ENCODE measurements at places on chromosomes 1 and 21. TPM values are rescaled to one million over a fixed set of nuclear protein-coding genes. Genes with fewer than 3 reads are reported as not detected.

SCNM1 gene
- 52.8 TPM for total RNA-seq

EXTL2 gene
- 7.7 TPM for total RNA-seq

PTBP2 gene
- 6.0 TPM for total RNA-seq

PRRX1 gene
- 0.02 TPM for total RNA-seq

CD53 gene
- not detected for total RNA-seq

AK5 gene
- 8.2 TPM for total RNA-seq

UTS2 gene
- not detected for total RNA-seq

SMPDL3B gene
- 1.5 TPM for total RNA-seq

LAMB3 gene
- 22.5 TPM for total RNA-seq

PEAR1 gene
- 6.0 TPM for total RNA-seq

MCOLN3 gene
- 2.9 TPM for total RNA-seq

ASTN1 gene
- total RNA-seq = not detected

MYBPHL gene
- not detected for total RNA-seq

TNFSF18 gene
- total RNA-seq = not detected

HPDL gene
- total RNA-seq = 4.4 TPM

SLAMF1 gene
- total RNA-seq = not detected

AADACL4 gene
- total RNA-seq = not detected

NCMAP gene
- 0.06 TPM for total RNA-seq

MYOG gene
- not detected for total RNA-seq

PADI3 gene
- total RNA-seq = 1.3 TPM

COG2 gene
- total RNA-seq = 22.3 TPM

C1orf87 gene
- not detected for total RNA-seq

FAM167B gene
- 0.33 TPM for total RNA-seq

PRAMEF12 gene
- not detected for total RNA-seq

MTMR11 gene
- 6.5 TPM for total RNA-seq

SLC9C2 gene
- total RNA-seq = not detected

RGS8 gene
- not detected for total RNA-seq

PPT1 gene
- 63.8 TPM for total RNA-seq

PTTG1IP gene
- 100 TPM for total RNA-seq

MTARC2 gene
- total RNA-seq = 11.2 TPM

TCP10L gene
- 1.1 TPM for total RNA-seq

Measured in A549 treated with GW870086 at 1 μM for 4 hours (cell line).